ENCODE measurements at places on chromosomes 4 and X.
A peak's percentile ranks its signal among the peaks of the same experiment; 100 is the strongest.

DNA sequence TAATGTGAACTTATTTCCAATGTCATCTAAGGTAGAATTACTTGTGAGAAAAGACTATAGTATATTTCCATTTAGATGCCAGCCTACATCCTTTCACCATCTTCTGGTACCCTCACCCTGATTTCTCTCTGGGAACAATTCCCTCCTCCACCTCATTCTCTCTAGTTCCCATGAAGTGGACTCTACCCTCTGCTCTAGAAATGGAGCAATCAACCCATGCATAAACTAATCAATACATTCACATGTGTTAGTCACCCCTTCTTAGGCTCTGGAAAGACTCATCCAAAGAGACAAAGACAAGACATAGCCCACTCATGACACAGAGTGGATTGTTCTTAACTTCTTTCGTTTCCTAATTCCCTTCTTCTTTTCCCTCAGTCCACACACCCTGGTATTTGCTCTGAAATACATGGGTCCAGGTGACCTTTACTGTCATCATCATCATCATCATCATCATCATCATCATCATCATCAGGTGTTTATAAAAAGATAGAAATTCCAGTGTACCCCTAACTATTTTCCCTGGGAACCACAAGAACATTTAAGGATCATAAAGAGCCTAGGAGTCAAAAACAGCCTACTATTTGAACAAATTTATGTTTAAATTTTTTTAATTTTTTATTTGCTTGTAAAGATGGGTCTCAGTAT, 298.9 kb upstream of the GALNT7 start:
- DNase-seq, result no peak

DNA sequence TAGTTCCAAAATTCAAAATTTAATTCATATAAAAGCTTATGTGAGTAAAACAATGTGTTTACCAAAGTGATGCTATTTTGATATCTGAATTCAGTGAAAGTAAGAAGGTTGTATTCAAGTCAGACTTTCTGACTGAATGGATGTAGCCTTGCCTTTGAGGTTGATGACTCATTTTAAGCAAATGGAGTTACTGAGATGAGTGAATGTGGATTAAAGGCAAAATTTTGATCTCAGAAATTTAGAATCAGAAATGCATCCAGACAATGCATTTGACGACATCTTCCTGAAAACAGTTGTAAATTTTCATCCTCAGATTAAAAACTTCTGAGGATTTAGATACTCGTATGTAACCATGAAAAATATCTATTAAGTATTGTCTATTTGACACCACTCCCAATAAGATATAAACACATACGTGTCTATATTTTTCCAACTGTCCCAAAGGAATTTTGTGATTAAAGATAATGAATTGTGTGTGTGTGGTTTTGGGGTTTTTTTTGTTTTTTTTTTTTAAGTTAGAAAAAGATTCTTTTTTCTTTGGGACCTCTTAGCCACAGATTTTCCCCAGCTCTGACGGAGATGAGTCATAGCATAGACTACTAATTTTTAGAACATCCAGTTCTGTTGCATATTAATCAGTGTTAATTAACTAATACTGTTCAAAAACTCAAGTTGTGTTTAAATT, 34.4 kb downstream of the NFKB1 start:
- no peak for DNase-seq

GRCh38 chrX:31993637-31994036, 921.8 kb upstream of the FTHL17 start:
- no peak for DNase-seq

DNA sequence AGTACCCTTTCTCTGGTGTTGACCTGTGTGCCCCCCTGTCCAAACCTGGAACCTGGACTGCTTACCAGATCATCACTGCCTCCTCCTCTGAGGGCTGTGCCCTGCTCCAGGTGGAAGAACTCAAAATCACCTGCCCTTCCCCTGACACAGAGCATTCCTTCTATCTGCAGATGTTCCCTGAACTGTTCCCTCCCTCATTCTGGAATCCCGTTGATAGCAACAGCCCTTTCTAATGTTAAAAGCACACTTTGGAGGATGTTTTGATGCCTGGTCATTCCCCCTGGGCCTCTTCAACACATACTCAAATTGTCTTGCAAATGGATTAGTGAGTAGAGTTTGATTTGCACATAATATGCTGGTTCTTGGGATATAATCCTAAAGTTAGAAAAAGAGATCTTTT, 225.8 kb downstream of the FGF13 start:
- no peak for DNase-seq

DNA sequence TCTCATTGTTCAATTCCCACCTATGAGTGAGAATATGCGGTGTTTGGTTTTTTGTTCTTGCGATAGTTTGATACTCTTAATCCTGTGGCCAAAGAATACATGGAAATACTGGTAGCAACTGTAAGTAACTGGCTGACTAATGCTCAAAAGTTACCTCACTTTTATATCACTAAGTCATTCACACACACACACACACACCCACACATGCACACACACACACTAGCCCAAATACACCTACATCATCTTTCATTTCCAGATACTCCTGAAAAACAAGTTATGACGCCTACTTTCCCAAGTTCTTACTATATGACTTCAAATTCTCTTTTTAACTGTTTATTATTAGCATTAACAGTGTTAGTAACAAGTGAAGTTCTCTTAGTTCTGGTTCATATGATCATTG, 101.3 kb downstream of the DCHS2 start:
- DNase-seq, result no peak

- DNase-seq, result no peak
These were observed 6.2 kb downstream of the ARFIP1 start for GRCh38 chr4:152785639-152786615.

DNA sequence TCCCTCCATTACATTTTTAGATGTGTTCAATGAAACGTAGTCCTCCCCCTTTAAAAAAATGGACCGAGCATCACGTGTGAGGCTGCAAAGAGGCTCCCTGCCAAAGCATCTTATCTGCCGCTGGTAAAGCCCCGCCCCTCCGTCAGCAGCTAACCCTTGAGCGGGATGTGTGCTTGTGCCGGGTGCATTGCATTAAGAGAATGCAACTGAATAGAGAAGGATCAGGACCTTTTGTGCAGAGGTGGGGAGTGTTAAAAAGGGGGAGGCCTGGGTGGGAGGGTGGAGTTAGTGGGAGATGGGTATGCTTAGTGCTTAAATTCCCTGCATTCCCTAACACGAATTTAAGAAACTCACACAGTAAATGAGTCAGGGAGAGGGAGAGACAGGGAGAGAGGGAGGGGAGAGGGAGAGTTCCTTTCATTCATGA, 66.0 kb downstream of the TBL1X start:
- DNase-seq, result peak; percentile 67

DNA sequence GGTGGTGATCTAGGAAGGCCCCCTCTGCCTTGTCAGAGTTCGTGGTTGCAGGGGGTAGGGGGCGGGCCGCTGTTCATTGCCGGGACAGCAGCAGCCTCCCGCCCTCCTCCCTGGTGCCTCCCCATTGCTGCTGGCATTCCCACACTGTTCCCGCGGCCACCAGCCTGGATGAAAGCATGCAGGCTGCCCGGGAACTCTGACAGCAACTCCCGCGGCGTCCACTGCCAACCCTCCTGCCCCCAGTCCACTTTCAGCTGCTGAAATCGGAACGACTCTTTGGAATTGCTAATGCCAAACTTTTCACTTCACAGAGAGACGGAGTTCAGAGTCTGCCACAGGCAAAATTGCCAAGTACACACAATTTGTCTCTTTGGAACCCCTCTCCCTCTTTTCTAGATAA, 121.9 kb downstream of the BEND2 start:
- no peak for DNase-seq

DNA sequence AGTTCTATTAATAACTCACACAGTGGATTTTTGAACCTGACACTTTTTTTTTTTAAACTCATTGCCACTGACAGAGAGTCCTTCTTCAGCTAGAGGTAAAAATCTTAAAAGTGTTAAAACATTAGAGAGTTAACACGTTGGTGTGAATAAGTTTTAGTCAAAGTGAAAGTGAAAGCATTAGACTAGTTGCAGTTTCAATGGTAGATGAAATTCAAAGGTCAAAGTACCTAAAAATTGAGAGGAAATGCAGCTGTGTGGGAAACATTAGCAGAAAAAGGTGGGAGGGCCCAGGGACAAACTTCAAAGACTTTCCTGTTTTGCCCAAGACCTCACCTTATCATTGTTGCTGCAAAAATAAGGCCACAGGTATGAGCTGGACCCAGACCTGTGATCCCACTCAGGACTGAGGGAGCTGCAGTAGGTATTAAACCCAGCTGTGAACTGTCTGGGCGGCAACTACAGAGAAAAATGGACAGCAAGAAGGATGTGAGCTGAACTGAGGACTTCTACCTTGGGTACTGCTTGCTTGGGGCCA, 17.6 kb upstream of the GABRA4 start:
- peak; percentile 2 for DNase-seq

- no peak for DNase-seq
These were observed 34.3 kb downstream of the HMX1 start for GRCh38 chr4:8837181-8837841.

GRCh38 chr4:1870328-1870577, 940 bp upstream of the NSD2 start:
- DNase-seq, result peak; percentile 93

DNA sequence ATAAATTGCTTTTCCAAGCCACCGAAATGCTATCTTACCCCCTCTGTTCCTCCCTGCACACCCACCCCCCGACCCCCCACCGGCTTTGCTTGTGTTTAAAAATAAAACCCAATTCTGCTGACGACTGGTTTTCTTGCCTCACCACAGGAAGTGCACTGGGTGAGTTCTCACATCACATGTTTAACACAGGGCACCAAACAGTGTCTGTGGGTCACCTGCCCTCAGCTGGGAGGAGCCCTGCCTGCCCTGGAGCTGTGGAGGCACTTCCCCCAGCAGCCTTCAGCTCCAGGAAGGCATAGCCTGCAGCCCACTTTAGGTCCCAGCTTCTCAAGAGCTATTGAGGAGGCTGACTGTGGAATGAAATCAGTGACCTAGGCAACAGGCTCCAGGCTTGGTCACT, 8.8 kb downstream of the TMEM255A start:
- DNase-seq, result peak; percentile 47

DNA sequence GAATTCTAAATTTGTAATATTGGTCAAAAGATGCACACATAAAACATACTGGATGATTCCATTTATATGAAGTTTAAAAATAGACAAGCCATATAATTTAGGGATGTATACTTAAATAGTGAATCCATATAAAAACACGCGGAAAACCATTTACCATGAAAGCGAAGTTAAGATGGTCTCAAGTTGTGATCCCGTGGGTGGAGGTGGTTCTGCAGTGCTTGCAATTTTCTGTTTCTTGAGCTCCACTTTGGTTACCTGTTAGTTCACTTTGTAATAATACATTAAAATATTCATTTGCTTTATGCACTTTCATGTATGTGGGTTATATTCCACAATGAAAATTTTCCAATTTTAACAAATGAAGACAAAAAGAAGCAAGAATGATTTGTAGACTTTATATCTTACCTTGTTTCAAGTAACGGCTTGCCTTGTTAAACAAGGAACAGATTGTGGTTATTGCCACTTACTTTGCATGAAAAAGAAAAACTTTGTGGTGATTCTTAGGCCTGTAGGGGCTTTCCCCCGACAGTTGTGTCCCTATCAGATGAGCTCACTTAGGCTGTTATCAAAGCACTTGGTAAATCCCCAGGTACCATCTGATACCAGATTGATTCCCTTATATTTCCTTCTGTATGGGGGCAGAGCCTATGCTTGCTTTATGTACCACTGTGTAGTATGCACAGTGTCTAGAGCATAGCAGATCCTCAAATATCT, 12.2 kb downstream of the UCP1 start:
- DNase-seq, result no peak

DNA sequence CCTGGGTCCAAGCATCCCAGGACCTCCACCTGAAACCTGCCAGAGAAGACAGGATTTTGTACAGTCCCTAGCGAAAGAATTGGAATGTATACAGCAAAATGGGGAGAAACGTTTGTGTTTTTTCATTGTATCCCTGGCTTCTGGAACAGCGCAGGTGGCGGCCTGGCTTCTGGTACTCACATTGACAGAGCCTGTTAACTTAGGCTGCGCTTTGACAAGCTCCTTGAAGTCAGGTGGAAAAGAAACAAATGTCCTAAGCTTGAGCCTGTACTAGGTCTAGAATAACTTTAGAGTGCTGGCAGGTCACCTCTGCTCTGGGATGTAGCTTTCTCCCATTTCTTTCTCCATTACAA, 343.7 kb upstream of the KLF3 start:
- no peak for DNase-seq

GRCh38 chrX:6917666-6918065, 229.8 kb upstream of the STS start:
- DNase-seq, result no peak

GRCh38 chr4:35739308-35739707, 505.0 kb downstream of the ARAP2 start:
- no peak for DNase-seq

DNA sequence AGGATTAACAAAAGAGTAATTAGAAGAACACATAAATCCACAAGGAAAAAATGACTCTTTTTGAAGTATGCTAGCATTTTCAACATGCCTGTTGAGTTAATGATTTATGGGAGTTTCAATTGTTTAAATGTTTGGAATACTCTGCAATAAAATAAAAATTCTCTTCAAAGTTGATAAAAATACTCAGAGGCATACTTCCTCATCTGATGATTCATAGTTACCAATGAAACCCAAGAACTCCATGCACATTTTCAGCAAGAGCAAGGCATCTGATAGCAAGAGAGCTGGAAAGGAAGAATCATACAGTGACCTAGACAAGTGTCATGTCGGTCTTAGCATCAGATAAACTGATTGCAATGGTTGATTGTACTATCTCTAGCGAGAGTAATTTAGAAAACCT, 443.7 kb upstream of the ATOH1 start:
- no peak for DNase-seq

DNA sequence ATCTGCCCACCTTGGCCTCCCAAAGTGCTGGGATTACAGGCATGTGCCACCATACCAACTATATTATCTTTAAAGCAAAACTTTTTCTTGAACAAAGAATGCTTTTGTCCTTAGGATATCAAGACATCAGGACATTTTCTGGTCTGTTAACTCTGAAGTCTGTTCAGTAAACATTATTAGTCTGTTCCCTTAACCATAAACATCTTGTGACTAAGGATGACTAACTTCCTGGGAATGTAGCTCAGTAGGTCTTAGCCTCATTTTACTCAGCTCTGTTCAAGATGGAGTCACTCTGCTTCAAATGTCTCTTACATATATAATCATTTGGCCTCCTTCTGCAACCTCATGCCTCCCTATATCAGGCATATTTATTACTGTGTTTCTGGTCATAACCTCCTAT, 122.9 kb downstream of the UBE2NL start:
- DNase-seq, result no peak

DNA sequence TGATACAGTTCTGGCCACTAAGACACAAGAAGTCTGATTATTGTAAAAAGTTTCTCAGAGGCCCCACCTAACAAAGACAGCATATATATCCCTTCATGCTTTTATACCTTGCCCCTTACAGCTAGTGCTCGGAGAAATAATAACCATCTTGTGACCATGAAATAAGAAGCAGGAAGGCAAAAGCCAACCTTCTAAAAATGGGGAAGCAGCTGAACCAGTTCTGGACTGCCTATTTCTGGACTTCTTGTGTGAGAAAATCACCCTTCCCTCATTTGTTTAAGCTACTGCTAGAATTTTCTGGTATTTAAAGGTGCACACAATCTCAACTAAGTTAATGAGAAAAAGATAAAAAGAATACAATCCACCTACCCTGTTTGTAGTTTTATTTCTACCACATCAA, 87.5 kb downstream of the CNOT6L start:
- no peak for DNase-seq
